Chondrocyte (in vitro differentiated cells): ENCODE measurements at places on chromosomes 13 and 19. TPM values are rescaled to one million over a fixed set of nuclear protein-coding genes. Genes with fewer than 3 reads are reported as not detected.

DNA sequence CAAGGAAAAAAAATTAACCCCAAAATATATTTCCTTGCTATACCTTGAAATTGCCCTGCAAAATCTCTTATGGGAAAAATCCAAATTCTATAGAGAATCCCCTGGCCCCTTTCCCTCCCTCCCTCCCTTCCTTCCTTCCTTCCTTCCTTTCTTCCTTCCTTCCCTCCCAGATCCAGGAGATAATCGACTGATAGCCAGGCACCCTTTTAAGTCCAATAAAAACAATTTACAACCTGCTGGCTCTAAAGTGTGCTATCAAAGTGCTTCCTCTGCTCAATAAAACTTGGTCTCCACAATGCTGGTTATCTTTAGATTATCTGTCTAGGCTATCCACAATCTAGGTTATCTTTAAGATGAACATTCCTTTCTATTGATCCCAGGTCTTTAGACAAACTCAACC lies 83.1 kb upstream of the TUBA3C start:
- no peak overlapping the region for H3K27ac ChIP-seq
- H3K4me1 ChIP-seq, result no peaks in the 10 kb centered on the region
- no peaks in the 10 kb centered on the region for H3K36me3 ChIP-seq
- no peaks in the 10 kb centered on the region for H3K27me3 ChIP-seq
- DNase-seq, result no peak

Gene KLHL1
- total RNA-seq, result not detected in 3 replicates

- H3K27me3 ChIP-seq, result no peaks in the 10 kb centered on the region
- no peak overlapping the region for H3K27ac ChIP-seq
- DNase-seq, result no peak
- peaks cover 40% of the 10 kb centered on the region for H3K4me1 ChIP-seq
Observed at GRCh38 chr13:91146601-91147000, 200.9 kb upstream of the MIR17HG start.

DNA sequence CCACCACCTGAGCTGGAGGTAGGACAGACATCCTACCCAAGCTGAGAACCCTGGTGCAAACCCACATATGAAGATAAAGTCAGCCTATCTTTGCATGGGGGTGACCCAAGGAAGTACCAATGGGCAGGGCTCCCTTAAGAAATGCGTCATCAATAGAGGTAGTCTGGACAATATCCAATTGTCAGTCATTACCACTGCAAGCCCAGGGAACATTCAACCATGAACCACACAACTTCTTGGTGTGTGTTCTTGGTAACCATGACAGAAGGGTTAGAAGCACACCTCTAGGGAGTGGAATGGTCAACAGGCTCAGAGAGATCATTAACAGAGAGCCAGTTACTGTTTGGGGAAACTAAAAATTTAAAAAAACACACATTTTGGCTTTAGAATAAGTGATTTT lies 34.7 kb upstream of the DOCK9 start:
- H3K27ac ChIP-seq, result no peak overlapping the region
- no peaks in the 10 kb centered on the region for H3K27me3 ChIP-seq
- H3K36me3 ChIP-seq, result no peaks in the 10 kb centered on the region
- H3K4me1 ChIP-seq, result peaks cover 33% of the 10 kb centered on the region

- H3K36me3 ChIP-seq, result peaks cover 1% of the 10 kb centered on the region
- peaks cover 40% of the 10 kb centered on the region for H3K4me1 ChIP-seq
- H3K27ac ChIP-seq, result no peak overlapping the region
- no peaks in the 10 kb centered on the region for H3K27me3 ChIP-seq
- no peak for DNase-seq
Observed at GRCh38 chr19:2331601-2332246, 3.2 kb downstream of the SPPL2B start.

- H3K27me3 ChIP-seq, result no peaks in the 10 kb centered on the region
- no peaks in the 10 kb centered on the region for H3K36me3 ChIP-seq
- no peak for DNase-seq
- no peak overlapping the region for H3K4me3 ChIP-seq
- peaks cover 16% of the 10 kb centered on the region for H3K4me1 ChIP-seq
Observed at GRCh38 chr13:43835701-43836100, 43.8 kb downstream of the CCDC122 start.

DNA sequence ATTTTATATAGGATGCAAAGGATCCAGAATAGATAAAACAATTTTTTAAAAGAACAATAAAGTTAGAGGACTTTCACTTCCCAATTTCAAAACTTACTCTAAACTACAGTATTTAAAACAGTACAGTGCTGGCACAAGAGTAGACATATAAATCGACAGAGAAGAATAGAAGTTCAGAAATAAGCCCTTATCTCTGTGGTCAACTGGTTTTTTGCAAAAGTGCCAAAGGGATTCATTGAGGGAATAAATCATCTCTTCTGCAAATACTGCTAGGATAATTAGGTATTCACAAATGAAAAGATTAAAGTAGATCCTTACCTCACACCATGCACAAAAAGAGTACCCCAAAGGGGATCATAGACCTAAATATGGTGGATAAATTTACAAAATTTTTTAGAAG lies 431.0 kb upstream of the HTR2A start:
- H3K4me1 ChIP-seq, result peaks cover 13% of the 10 kb centered on the region
- H3K4me3 ChIP-seq, result no peak overlapping the region
- no peak for DNase-seq
- peaks cover 2% of the 10 kb centered on the region for H3K27me3 ChIP-seq
- peaks cover 2% of the 10 kb centered on the region for H3K36me3 ChIP-seq

Gene LPAR2
- total RNA-seq, result 8.1 to 9.5 TPM (median 8.2 TPM) in 3 replicates

DNA sequence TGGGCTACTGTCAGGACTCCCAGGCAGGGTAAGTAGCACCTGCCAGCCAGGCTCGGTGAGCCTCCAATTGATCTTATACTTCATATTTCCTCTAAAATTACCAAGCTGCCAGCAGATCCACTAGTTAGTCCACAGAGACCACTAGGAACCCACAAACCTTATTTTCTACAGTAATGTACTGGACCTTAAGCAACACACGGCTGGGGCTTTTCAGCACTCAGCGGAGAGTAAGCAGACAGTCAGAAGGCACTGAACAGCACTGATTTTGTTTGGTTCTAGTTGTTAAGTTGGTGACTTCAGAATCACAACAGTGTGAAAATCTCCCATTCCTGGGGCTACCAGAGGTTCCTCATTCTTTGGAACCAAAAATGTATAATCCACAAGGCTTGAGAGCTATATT lies 56.1 kb downstream of the MRPL57 start:
- no peaks in the 10 kb centered on the region for H3K36me3 ChIP-seq
- H3K27me3 ChIP-seq, result peaks cover 9% of the 10 kb centered on the region
- H3K27ac ChIP-seq, result no peak overlapping the region
- H3K4me1 ChIP-seq, result no peaks in the 10 kb centered on the region
- no peak for DNase-seq
- H3K4me3 ChIP-seq, result no peak overlapping the region

Gene CDC16
- 69.0 to 83.0 TPM (median 78.0 TPM) in 3 replicates for total RNA-seq

GRCh38 chr19:15291089-15291488 lies 41.2 kb downstream of the BRD4 start:
- H3K4me1 ChIP-seq, result peaks cover 95% of the 10 kb centered on the region
- no peak overlapping the region for H3K4me3 ChIP-seq
- no peaks in the 10 kb centered on the region for H3K36me3 ChIP-seq
- peak overlapping the region; percentile 78 for H3K27ac ChIP-seq

GRCh38 chr19:40279120-40279551 lies 6.0 kb downstream of the AKT2 start:
- H3K27ac ChIP-seq, result no peak overlapping the region
- H3K36me3 ChIP-seq, result no peaks in the 10 kb centered on the region
- peak; percentile 80 for DNase-seq
- H3K4me3 ChIP-seq, result no peak overlapping the region
- H3K27me3 ChIP-seq, result no peaks in the 10 kb centered on the region

GRCh38 chr13:110430391-110431336 lies 123.6 kb downstream of the COL4A2 start:
- no peak for DNase-seq
- H3K27me3 ChIP-seq, result no peaks in the 10 kb centered on the region
- peaks cover 56% of the 10 kb centered on the region for H3K4me1 ChIP-seq
- H3K27ac ChIP-seq, result peak overlapping the region; percentile 49

- H3K4me3 ChIP-seq, result no peak overlapping the region
- no peak overlapping the region for H3K27ac ChIP-seq
- H3K36me3 ChIP-seq, result peaks cover 15% of the 10 kb centered on the region
- no peak for DNase-seq
Observed at GRCh38 chr19:46159418-46160232, 11.6 kb downstream of the IGFL2 start.

- no peak overlapping the region for H3K27ac ChIP-seq
- no peaks in the 10 kb centered on the region for H3K4me1 ChIP-seq
- no peak overlapping the region for H3K4me3 ChIP-seq
- no peaks in the 10 kb centered on the region for H3K36me3 ChIP-seq
- no peaks in the 10 kb centered on the region for H3K27me3 ChIP-seq
- DNase-seq, result no peak
Observed at GRCh38 chr13:64817691-64818090, 2412.4 kb downstream of the PCDH9 start.

- no peak within 1 kb of the TSS for H3K27ac ChIP-seq
- H3K4me3 ChIP-seq, result no peak within 1 kb of the TSS
- peaks cover 5% of the 10 kb centered on the region for H3K4me1 ChIP-seq
- no peaks in the 10 kb centered on the region for H3K27me3 ChIP-seq
- DNase-seq, result peak; percentile 6
- H3K36me3 ChIP-seq, result no peaks in the 10 kb centered on the region
Observed at GRCh38 chr19:51372649-51373504, at the start of gene NKG7. Gene NKG7 (minus strand): TSS chr19:51372654. CDS start chr19:51372535, 119 bp downstream.
